Activated CD8-positive, alpha-beta memory T cell treated with anti-CD3 and anti-CD28 coated beads for 1 hour (primary cell): ENCODE measurements at places on chromosomes 7 and 10.

DNA sequence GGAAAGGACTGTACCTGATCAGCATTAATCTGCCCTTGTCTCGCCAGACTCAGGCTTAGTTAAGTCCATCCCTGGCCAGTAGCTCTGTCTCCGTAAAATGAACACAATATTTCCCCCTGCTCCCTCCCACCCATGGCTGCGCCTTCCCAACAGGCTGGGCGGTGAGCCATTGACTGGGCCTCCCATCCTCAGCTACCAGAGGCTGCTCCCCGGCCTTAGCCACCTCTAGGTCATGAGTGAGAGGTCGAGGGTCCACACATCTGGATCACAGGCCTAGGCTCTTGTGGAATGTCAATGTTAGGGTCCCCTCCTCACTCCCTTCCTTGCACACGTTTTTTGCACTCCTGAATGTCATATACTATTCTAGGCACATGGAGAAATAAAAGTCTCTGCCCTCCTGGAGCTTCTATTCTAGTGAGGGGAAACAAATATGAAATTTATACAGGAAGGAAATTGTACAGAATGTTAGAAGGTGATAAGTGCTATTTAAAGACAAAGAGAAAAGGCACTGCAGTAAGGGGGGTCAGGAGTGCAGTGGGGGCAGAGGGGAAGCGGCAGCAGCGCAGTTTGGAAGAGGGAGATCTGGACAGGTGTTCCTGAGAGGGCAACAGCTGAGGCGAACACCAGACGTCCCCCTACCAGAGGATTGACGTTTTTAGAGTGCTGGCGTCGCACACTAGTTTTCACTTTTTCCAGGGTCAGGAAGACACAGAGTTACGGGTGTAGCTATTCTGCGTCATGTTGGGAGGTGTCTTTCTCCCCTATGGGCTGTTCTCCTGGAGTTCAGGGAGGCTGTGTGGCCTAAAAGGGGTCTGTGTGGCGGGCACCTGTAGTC is 17.2 kb upstream of the EIF5AL1 start:
- DNase-seq: no peak

DNA sequence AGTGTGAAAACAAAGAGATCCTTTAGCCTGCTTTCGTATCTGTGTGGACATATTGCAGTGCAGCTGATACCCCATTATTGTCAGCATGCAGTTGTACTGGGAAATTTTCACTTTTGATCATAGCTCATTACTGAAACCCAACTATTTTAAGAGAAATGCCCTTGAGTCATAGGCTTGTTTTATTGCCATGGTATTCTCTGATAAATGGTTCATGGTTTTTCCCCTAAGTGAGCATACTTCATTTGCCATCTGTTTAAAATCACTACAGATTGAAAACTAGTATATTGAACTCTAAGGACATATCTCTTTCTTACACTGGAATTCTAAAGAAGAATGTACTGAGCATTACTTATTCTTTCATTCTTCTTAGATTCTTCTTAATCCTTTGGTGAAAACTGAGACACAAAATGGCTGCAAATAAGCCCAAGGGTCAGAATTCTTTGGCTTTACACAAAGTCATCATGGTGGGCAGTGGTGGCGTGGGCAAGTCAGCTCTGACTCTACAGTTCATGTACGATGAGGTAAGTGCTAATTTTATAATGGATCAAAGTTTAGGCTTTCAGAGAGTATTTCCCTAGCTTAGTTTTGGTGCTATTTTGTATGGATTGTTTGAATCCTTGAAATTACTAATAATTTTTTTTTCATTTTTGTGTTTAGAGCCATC is 63.0 kb downstream of the RALA start:
- no peak for DNase-seq

DNA sequence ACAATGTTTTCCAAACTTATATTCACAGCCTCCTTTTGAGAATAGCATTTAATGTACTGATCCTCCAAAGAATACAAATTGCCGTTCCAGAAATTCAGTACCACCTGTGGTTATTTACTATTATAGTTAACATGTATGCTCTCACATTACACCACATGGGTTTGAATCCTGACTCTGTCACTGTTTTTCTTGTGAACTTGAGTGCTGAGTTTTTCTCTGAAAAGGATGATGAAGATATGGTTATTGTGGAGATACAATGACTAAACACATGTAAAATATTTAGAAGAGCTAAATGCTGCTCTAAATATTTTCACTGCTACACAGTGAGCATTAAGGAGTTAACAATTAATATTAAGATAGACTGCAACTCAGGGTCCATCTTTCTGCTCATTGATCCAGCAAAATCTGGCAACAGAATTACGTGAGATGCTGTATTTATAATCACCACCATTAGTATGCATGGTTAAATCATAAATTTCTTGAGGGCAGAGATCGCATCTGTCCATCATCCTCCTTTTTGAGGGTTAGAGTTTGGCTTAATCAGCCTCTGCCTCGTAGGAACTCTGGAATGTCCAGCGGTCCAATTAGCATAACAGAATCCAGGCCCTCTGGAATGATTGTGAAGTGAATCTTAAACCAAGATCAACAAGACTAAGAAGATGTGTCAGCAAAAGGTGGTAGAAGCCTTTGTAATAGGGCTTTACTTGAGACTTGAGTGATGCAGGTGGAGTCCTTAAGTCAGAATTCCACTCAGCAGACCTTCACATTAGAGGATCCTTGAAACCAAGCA is 152.8 kb downstream of the MACC1 start:
- DNase-seq: no peak

GRCh38 chr7:38846280-38846679 is 62.7 kb downstream of the VPS41 start:
- no peak for DNase-seq

DNA sequence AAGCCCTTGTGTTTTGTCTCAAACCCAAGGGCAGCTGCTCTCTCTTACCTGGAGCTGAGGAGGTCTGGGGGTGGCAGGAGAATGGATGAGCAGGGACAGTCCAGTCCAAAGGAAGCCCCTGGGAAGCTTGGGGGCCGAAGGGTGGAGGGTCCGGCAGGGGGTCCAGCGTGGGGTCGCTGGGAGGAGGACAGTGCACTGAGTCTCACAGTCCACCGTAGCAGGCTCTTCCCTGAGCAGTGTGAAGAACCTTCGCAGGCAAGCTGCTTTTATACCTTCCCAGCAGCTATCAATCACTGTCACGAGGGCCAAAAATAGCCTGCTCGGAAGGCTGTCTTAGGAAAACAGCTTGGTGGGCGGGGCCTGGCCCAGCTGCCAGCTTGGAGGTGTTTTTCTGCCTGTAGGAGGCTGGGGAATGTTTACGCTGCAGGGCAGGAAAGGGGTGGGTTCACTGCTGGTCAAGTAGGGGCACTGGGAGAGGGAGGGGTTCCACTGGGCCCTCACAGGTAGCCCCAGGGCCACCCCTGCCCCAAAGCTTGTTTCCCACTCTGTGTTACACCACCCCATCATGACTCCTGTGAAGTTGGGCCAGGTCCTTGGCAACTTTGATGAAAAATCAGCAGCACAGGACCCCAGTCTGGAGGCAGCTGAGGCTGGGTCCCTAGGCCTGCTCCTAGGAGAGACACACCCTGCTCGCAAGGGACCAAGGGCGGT is at the start of gene DEPP1:
DEPP1 (minus strand) TSS at position 240 of the 711 bp plus-strand sequence. CDS start 779 bp downstream, outside the sequence.
- DNase-seq: no peak

- DNase-seq: no peak
Observed at GRCh38 chr7:83849131-83849530, 200.2 kb upstream of the SEMA3E start.
